ENCODE measurements at places on chromosomes 16 and 17.

DNA sequence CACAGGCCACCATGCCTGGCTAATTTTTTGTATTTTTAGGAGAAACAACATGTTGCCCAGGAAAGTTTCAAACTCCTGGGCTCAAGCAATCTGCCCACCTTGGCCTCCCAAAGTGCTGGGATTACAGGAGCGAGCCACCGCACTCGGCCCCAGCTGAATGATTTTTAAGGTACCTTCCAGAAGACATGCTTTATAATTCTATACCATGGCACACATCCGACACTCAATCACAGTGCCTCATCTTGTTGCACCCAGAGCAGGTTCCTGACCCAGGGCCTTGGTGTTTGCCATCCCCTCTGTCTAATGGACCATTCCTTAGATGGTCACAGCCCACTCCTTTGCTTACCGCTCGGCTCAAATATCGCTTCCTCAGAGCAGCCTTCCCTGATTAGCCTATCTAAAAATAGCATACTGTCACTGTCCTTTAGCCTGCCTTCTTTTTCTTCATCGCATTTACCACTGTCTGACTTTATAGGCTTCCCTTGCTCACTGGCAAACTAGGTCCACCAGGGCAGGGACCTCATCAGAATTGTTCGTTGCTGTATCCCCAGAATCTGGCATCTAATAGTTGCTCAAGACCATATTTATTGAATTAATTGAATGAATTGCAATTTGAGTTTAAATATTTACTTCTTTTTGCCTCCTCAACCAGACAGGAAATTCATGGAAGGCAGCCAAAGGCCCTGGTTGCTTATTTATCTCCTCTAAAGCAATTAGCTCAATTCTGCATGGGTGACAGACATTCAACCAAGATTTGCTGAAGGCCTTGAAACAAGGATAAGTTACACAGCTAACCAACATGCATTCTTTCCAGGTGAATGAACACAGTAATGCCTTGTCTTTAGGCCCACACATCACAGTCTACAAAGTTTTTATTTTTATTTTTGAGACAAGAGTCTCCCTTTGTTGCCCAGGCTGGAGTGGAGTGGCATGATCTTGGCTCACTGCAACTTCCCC lies 6.3 kb upstream of the TENT4B start:
- DNase-seq: no peak

DNA sequence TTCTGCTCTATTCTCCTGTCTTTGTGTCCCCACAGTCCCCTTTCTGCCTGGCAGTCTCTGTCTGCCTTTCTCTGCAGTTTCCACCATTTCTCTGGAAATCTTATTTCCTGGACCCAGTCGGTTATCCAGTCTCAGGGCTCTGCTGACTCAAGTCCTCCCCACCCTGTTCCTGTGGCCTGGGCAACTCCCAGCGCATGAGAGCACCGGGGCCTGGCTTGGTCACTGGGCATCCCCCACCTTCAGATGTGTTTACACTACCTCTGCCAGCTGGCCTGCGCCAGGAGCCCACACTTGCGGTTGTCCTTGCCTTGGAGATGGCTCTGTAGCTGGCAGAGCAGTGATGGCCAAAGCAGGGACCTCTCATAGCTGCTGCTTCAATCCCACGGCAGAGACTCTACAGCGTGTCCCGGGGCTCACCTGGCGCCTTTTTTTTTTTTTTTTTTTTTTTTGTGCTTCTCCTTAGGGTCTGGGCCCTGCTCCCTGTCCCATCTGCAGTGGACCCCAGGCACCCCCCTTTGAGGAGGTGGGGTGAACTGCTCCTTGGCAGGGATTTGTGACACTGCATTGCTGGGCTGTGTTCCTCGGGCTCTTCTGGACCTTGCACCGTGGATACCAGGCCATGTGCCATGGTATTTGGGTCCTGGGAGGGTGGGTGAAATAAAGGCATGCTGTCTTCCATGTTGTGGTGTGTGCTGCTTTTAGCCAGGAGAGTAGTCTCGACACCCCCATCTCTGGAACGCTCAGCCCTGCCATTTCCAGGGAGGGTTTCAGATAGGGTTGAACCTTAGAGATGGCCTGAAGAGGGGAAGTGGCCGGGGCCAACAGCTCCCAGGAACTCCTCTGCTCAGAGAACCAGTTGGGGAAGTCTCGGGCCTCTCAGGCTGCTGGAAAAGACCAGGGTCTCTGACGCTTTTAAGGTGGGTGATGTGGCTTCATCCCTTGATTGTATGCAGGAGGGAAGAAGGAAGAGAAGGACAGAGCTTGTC lies 17.5 kb downstream of the GUCY2D start:
- no peak for DNase-seq

GRCh38 chr16:722835-723633 lies 2.1 kb downstream of the ANTKMT start:
- no peak for DNase-seq

GRCh38 chr16:14419817-14420216 lies 210.2 kb downstream of the PARN start:
- no peak for DNase-seq

DNA sequence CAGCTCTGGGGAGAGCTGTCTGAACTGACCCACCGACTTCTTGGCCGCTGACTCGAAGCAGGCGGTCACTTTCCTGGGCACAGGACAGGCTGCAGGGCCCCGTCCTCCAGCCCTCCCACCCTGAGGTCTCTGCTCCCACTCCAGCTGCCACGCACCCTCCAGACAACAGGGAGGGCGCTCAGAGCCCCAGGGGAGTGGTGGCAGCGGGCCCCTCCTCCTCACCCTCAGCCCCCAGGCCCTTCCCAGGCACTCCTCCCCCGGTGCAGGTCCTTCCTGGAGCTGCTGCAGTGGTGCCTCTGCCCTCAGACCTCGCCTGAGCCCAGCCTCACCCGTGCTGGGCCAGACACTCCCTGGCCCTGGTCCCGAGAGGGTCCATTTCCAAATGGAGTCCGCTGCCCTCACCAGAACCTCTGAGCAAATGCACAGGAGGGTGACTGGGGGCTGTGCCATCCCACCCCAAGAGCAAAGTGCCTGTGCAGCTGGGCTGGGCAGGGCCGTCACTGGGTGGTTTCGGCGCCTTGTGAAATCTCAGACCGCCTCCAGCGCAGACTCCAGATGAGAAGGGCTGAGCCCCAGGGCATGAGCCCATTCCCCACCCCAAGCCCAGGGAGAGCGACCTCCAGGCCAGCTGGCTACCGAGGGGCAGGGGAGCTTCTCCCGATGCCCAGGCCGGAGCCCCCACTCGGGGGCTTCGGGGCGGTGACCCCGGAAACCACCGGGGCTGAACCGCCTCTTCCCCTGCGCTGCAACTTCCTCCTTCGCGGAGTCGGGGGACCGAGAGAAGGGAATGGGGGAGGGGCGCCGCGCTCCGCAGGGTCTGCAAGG lies 717 bp downstream of the CYBA start:
- no peak for DNase-seq

DNA sequence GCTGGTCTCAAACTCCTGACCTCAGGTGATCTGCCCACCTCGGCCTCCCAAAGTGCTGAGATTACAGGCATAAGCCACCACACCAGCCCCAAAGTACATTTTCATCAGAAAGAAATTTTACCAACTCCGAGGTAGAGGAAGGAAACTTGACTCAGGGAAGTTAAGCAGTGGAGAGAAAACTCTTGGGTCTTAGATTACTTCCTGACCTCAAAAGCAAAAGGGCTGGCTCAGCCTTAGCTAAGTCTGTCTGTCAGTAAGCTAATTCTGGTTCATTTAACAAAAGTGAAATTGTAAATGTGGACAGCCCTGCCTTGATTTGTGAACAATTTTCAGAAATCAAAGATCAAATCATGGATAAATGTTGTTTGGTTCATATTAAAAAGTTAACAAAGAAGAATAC lies 30.6 kb downstream of the MAP2K6 start:
- DNase-seq: no peak

GRCh38 chr17:17681744-17682292 lies 560 bp downstream of the RAI1 start:
- DNase-seq: no peak

- DNase-seq: no peak
Measured at GRCh38 chr16:54957403-54958166, 26.9 kb downstream of the IRX5 start.

GRCh38 chr16:72612256-72612655 lies 435.7 kb downstream of the ZFHX3 start:
- DNase-seq: no peak

GRCh38 chr16:57637965-57638364 lies 9.5 kb downstream of the ADGRG1 start:
- no peak for DNase-seq

- no peak for DNase-seq
Measured at GRCh38 chr17:43713494-43714162, 45.0 kb downstream of the SOST start.

DNA sequence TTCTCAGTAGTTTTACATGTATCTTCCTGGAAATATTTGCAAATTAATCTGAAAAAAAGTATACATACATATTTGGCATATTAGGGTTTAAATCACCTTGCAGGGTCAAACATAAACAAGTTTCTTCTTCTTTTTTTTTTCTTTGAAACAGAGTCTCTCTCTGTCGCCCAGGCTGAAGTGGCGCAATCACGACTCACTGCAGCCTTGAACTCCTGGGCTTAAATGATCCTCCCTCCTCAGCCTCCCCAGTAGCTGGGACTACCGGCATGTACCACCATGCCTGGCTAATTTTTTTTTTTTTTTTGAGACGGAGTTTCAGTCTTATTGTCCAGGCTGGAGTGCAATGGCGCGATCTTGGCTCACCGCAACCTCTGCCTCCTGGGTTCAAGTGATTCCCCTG lies 12.6 kb upstream of the FUS start:
- no peak for DNase-seq

DNA sequence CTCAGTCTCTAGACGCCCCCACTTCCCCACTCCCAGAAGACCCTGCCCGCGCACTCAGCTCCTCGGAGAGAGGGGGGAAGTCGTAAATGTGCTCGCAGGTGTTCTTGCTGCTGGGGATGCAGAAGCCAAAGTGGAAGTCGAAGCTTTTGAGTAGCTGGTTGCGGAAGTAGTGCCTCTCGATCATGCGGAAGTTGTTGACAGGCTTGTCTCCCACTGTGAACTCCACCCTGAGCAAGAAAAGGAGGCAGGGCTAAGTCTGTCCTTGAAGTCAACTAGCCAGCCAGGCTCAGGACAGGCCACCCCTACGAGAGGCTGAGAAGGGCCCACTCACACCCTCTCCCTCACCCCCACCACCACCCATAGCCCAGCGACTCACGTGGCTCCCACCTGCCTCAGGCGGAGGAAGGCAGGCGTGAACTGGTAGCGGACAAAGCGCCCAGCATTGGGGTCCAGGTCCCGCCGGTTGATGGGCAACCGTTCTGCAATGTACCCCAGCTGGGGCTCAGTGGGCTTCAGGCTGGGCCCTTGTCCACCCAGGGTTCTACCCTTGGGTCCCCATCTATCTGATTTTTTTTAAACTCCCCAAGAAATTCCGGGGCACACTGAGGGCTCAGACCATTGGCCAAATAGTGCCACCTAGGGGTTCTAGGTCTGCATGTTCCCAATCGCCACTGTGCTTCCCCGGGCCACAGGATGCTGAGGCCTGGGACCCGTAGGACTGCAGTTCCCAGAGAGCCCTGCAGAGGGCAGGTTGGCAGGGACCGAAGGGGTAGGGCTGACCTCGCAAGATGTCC lies 4.6 kb downstream of the UNC119 start:
- no peak for DNase-seq

- no peak for DNase-seq
Measured at GRCh38 chr17:6138761-6139446, 68.7 kb downstream of the WSCD1 start.

- no peak for DNase-seq
Measured at GRCh38 chr17:77480509-77481215, 339.9 kb downstream of the SEC14L1 start.

DNA sequence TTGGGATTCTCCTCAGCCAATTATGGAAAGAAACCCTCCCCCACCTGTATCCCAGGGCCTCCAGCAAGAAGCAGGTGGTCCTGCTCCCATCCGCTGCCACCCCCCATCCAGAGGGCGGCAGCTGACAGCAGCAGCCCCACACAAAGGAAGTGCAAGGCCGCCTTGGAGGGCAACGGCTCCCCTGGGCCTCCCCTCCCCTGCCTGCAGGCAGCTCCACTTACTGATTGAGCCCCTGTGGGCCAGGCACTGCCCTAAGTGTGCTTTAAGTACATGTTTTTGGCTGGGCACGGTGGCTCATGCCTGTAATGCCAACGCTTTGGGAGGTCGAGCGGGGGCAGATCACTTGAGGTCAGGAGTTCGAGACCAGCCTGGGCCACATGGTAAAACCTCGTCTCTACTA lies 257.6 kb downstream of the PARN start:
- DNase-seq: no peak

DNA sequence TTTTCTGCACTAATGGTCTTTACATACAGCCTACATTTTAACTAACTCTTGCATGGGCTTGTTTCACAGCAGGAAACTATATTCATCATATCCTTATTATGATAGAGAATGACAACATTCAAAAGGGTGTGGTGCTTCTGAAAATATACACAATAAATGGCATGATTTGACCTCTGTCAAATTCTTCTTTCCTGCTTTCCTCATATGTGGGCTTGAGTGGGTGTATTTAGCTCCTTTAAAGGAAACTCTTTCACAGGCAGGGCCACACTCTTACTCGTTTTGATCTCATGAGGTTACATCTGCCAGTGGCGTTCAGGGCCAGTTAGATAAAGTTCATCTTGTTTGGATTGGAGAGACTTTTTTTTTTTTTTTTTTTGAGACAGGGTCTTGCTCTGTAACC lies 6.1 kb downstream of the SLC35G3 start:
- no peak for DNase-seq

DNA sequence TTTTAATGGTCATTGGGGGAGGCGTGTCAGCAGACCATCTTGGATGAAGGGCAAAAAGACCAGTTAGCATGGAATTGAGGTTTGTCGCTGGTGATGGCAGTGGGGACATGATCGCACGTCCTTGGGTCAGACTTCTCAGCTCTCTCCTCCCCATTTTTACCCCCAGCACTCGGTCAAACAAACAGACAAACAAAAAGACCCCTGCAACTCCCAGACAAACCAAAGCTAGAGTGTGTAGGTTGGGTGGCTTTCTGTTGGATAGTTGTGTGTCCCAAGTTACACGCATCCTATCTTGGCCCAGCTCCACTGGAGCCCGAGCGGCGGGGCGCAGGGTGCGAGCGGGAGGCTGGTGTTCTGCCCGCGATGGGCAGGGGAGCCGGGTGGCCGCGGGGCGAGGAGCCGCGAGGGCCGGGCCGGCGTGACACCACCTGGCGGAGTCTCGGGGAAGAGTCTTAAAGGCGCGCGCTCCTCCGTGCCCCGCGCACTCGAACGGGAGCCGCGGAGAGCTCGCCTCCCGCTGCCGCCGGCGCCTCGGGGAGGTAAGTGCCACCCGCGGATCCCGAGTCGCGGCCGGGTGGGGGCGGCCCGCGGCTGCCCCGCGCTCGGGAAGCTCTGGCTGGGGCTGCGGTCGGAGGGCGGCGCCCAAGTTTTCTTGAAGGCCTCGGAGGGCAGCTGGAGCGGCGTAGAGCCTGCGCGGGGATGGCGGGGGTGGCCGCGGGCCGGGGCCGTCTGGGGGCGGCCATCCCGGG lies 18.5 kb upstream of the NTN1 start:
- no peak for DNase-seq

- no peak for DNase-seq
Measured at GRCh38 chr16:85751698-85752501, 1.0 kb upstream of the C16orf74 start.

DNA sequence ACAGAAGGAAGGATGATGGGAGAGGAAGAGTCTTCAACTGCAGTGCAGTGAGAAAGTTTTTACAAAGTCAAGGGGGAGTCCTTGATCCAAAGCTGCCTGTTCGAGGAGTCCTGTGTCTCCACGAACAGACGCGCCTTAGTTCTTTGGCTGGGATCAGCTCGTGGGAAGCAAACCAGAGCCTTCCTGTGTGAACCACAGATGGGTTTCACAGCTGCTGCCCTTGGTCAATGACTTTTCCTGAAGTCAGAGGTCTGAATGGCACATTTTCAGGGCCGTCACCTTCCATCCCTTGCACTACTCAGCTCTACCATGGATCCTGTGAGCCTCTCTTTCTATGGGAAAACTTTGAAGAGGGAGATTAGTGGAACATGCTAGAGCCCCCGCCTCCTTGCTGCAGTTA lies 4.2 kb upstream of the SBK1 start:
- DNase-seq: no peak
